ENCODE measurements at places on chromosomes 1 and 21.
A peak's percentile ranks its signal among the peaks of the same experiment; 100 is the strongest.

DNA sequence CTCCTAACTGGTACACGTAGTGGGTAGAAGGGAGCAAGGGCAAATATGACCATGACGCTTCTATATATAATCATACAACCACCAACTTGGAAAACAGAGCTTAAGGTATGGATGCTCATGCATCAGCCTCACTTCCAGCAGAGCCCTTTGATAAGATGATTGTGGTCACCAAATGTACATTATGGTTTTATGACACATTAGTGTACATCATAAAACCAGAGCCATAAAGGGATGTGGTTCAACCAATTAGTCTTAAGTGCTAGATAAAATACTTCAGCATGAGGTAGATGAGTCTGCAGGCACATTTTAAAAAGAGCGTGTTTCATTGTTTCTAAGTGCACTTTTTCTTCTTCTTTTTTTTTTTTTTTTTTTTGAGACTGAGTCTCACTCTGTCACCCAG lies 43.7 kb downstream of the NIBAN1 start:
- DNase-seq, result no peak

- peak; percentile 54 for DNase-seq
Observed at GRCh38 chr1:158075078-158075477, 81.6 kb downstream of the KIRREL1 start.

- no peak for DNase-seq
Observed at GRCh38 chr1:15958793-15959192, 17.1 kb downstream of the ZBTB17 start.

DNA sequence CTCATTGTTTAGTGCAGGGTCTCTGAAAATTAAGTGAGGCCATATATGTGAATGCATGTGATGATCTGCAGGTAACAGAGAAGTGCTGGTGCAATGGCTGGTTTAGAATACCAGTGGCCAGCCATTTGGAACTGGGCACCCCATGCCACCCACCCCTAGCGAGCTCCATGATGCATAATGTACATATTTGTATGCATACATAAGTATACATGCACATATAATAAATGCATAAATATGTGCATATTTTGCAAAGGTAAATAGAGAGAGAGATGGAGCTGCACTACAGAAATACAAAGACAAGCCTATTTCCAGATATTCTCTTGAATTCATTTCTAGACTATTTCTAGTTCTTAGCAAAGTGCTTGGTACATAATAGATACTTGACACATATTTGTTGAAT lies 68.5 kb upstream of the IGSF21 start:
- DNase-seq, result no peak

DNA sequence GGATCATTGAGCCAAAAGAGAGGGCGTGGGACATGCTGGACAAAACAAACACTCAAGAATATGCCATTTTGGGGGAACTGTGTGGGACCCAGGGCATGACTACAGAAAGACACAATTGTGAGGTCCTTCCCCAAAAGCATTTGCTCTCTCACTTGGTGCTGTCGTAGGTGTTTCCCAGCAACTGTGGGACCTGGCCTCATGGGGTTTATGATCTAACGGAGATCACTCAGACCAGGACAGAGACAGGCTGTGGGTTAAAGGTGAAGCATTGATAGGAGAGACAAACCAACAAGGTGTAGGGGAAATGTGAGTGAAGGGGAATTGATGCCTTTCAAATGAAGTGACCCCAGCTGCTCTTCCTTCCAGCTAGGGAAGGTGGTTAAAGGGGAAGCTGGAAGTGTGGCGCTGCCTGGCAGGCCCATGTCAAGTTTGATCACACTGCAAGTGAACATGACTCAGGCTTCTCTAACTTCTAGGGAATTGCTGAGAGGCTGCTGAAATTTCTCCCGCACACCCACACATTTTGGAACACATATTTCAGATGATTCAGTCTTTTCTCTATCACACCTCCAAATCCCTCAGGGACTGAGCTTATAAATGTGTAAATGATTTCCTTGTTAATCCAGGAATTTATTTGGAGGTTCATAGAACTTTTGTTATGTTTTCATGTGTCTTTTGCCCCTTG lies 30.2 kb downstream of the TRAF5 start:
- DNase-seq, result no peak

- DNase-seq, result no peak
Observed at GRCh38 chr1:8962812-8963530, 17.3 kb downstream of the CA6 start.

DNA sequence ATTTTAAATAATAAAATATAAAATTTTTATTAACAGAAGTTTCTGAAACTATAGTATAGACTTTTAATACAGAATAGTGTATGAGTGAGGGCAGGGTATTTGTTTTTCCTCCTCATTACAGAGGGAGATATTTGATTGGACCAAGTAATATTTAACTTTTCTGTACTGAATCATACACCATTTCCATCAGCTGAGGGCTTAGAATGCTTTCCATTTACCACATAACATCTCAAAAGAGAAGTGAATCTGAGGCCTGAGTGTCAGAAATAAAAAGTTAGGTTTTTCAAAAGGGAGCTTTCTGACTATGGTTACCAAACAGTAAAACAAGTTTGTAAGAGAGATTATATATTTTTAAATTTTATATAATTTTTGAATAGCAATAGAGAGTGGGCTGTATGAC lies 29.5 kb downstream of the TLCD4 start:
- no peak for DNase-seq

DNA sequence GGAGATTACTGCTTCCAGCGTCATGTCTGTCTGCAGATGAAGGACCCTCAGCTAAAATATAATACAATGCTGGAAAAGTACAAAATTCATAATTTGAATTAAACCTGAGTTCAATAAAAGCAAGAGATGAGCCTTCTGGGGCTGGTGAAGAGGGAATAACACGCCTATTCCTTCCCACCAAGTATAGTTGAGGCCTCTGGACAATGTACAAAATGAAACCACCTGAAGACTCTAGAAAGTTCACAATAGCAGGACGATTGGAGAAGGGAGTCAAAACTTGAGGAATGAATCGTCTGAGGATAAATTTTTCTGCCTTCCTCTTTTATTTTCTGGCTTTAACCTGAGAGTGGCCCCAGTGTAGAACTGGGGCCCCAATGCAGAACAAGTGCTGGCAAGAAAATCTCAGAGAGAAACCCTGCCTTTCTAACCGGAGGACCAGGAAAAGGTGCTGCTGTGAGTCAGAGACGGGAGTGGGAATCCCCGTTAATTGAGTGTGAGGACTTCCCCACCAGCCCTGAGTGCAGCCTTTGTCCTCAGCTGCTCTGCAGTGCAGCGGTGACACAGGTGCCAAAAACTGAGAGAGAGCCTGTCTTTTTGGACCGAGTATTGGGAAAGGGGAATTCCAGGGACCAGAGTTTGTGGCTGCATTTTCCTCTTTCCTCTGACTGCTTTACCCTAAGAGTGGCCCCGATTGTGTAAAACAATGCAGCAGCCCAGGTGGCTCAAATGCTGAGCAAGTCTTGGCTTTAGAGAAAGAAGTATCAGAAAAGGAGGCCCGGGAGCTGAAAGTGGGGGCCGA lies 264.9 kb downstream of the DYRK1A start:
- DNase-seq, result no peak

GRCh38 chr1:22234476-22235030 lies 91.7 kb upstream of the WNT4 start:
- no peak for DNase-seq

DNA sequence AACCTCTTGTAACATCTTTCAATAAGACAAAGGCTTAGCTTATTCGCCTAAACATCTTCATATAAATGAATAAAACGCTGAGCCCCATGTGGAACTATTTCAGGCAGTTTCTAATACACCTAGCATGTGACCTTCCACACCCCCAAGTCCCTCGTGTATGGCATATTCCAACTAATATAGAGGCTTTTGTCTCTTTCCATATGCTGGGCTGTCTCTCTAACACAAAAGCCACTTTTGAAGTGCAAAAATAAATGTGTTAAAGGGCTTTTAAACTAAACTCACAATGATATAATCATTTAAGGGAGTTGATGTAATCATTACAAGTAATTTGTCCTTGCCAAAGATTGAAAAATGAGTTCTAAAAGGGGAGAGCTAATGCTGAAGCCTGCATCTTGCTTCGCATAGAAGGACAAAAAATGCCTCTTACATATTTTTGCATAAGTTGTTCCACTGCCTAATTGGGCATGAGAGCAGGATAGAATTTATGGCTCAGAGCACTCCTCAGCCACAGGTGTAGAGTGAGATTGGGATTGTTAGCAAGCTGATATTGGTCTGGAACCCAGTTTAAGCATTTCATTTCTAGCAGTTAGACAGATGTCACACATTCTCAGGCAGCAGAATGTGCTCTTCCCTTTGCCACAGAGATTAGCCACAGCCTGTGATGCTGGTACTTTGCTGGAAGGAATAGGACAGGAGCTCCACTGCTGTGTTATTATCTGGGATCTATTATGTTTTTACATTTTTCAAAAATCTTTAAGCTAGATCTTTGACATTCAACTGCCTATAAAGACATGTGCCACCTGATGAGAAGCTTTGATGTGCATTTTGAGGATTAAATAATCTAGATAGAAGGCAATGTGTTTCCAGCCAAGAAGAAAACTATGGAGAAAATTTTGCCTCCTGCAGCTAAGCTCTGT lies 1044.4 kb downstream of the ADGRL2 start:
- no peak for DNase-seq

DNA sequence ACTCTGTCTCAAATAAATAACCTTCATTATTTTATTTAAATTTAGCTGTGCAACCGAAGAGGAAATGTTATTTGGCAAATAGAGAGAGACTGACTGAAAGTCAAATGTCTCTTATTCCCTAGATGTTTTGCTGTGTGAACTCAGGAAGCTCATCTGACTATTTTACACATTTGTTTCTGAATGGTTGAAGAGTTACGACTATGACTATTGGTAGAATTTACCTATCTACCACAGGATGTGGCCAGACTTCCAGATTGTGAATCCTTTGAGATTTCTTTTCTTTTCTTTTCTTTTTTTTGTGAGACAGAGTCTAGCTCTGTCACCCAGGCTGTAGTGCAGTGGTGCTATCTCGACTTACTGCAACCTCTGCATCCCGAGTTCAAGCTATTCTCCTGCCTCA lies 5.3 kb upstream of the SDE2 start:
- no peak for DNase-seq

- DNase-seq, result no peak
Observed at GRCh38 chr1:4019606-4020331, 119.7 kb upstream of the C1orf174 start.

- no peak for DNase-seq
Observed at GRCh38 chr1:14313731-14314431, 284.6 kb upstream of the KAZN start.

DNA sequence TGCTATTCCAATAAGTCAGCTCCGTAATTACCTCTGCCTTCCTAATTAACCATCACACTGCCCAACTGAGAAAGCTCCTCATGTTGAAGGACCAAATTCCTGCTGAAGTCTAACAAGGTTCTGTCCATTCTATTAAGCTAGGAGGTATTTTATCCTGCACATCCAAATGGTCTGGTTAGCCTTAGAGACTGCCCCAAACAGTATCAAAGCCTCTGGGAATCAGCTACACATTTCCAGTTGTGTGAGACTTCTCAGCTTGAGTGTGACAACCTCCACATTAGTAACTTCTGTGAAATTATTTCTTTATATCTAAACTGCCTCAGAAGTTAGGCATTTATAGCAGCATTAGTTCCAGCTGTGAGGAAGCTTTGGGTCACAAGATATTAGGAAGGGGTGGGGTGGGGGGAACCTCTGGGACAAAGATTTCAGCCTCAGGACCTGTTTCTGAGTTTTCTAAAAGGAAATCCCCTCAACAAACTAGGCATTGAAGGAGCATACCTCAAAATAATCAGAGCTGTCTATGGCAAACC lies 150.5 kb upstream of the DUSP10 start:
- no peak for DNase-seq

DNA sequence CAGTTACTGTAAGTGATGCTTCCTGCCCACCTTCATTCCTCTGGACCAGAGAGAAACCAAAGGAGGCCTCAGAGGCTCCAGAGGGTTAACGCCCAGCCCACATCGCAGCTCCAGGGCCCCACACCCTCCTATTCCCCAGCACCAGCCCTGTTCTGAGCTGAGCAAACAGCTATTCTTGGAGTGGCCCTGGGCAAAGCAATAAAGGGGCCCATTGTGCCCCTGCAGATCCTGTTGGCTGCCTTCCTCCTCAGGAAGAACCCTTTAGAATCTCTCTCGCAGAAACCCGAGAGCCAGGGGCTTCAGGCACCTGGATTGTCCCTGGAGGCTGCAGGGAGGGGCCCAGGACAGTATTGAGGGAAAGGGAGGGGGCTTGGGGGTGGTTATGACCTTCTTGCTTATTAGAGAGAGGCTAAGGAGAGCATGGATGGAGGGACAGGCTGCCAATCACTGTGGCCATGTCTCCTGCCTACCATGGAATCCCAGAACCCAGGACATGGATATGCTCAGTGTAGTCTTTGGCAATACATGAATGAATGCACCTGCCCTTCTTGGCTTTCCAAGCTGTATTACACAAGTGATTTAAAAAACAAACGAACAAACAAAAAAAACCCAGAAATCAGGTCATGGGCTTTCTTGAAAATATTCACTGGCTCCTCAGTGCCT lies 9.2 kb downstream of the PADI2 start:
- no peak for DNase-seq

- DNase-seq, result no peak
Observed at GRCh38 chr1:172867216-172867818, 183.4 kb downstream of the TNFSF18 start.

DNA sequence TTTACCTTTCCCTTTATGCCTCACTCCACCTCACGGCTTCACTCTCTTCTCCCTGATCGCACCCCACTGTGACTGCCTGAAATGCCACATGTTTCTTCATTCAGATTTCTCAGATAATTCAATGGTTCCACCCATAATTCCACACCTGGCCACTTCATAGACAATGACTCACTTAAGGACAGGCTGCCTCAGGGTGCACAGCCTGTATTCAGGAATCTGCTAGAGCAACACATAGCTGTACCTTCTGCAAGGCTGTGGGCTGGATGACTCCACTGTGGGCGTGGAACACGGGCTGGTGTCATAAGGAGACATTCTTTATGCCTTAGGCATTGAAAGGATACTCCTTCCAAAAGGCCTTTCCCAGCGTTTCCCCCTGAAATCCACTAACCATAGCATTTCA lies 36.1 kb downstream of the L1TD1 start:
- no peak for DNase-seq

DNA sequence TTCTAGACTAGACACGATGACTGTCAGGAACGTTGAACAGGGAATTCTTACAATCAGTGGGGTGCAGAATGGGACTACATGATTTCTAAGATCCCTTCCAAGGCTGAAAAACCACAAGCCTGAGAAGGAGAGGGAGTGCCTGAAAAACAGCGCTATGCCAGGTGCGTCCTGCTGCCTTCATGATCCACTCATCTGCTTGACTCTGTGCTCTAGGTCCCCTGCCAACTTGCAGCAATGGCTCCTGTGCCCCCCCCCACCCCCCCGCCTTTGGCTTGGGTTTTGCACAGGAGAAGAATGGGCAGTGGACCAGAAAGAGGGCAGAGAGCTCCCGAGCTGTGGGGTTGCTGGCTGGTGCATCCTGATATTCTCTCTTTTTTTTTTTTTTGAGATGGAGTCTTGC lies 5.9 kb downstream of the SLC2A7 start:
- no peak for DNase-seq

- DNase-seq, result no peak
Observed at GRCh38 chr1:24443241-24443656, 27.6 kb downstream of the NIPAL3 start.

- no peak for DNase-seq
Observed at GRCh38 chr1:13546791-13547190, 33.0 kb upstream of the LRRC38 start.
